Head of caudate nucleus (tissue), 42 donors: ENCODE measurements at places on chromosomes 7 and 10.

- DNase-seq, result no peak
Measured at GRCh38 chr10:14146501-14146900, 184.2 kb downstream of the FRMD4A start.

GRCh38 chr7:22589641-22590201 lies 89.7 kb upstream of the STEAP1B start:
- peak; percentile 56 for DNase-seq

DNA sequence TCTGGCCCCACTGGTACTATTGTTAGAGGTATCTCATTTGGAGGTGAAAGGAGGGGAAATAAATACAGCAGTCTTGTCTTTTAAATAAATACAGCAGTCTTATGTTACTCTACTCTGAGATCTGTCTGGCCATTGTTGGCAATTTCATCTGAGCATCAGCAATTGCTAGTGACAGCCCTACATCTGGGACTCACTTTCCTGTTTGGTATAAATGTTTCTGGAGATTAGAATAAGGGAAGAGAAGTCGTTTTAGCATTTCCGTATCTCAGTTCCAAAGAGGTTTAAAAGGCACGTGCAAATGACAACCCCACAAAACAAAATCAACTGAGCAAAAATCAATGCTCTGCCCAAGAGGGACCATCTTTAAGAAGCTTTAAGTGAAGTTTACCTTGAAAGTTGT lies 18.1 kb upstream of the CNNM2 start:
- no peak for DNase-seq

GRCh38 chr10:112442063-112442462 lies 4.7 kb downstream of the ZDHHC6 start:
- DNase-seq, result no peak

DNA sequence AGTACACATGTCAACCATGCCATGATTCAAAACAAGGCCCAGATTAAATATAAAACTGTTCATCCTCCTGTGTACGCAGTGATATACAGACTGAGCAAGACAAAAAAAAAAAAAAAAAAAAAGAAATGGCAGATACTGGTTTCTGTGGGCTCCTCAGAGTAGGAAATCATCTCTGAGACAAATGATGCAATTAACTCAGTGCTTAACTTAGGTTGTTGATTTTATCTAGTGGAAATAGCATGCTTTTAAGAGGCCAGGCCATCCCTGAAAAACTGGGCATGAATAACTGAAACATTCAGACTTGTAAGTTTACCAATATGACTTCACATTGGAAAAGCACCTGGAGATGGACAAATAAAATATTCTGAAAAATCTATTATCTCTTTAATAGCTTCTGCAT lies 69.0 kb downstream of the DKK1 start:
- no peak for DNase-seq

DNA sequence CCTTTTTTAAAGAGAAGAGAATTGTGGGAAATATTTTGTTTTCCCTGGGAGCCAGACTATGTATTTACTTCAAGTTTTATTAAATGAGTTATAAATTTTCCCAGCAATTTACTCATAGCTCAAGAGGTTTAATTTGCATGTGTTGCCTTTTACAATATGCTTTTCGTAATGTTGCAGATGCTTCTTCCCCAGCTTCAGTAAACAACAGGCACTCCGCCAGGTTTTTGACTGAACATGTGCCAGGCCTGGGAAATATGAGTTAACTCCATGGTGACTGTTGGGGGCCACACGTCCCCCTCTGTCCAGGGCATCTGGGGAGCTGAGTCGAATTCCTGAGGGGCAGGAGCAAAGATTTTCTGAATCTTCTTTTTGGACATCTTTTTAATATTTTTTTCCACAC lies 545.7 kb downstream of the LRMDA start:
- no peak for DNase-seq

DNA sequence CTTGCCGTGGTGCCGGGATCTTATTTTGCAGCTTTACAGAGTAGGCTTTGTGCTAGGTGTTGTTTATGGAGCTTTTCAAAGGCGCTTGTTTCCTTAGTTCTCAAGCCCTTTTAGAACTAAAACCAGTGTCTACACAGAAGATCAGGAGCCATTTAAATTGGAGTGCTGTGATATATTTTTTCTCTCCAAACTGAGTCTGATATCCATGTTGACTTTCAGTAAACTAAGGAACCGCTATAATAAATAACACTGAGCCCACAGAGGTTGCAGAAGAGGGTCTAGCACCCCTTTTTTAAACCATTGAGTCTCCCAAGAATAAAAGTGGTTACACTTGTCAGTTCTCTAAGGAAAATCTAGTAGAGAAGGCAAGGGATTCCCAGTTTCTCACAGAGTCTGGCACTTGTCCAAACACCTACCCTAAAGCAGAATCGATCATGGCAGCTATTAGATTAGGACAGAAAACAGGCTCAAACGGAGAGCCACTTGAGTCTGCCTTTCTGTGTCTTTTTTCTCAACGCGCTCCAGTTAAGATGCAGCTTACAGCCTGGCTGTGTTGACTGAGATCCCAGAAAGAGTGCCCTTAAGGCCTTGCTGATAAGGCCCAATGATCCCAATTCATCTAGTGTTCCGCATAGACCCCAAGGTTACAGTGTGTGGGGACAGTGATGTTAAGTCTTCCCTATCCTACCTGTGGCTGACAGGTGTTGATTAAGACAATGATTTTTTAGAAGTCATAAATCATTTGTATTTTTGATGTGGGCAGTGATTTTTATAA lies 804 bp downstream of the TMEM106B start:
- peak; percentile 18 for DNase-seq

DNA sequence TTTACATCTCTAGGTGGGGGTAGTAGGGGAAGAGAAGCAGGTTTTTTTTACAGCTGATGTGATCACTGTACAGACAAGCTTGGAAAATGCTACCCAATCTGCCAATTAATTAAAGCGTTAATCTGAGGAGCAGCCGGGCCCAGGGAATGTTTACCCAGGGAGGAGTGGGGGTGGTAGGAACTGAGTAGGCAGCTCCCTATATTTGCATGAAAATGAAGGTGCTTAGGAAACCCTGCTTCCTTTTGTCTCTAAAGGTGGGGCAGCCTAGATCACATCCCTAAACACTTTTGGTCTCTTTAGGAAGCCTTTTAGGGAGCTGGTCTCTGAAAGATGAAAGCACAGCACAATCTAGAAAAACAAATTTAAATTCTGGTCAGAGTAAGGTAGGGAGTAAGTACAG lies 53.0 kb upstream of the NFKB2 start:
- DNase-seq, result peak; percentile 28

GRCh38 chr7:31100871-31101270 lies 48.8 kb downstream of the ADCYAP1R1 start:
- DNase-seq, result no peak

DNA sequence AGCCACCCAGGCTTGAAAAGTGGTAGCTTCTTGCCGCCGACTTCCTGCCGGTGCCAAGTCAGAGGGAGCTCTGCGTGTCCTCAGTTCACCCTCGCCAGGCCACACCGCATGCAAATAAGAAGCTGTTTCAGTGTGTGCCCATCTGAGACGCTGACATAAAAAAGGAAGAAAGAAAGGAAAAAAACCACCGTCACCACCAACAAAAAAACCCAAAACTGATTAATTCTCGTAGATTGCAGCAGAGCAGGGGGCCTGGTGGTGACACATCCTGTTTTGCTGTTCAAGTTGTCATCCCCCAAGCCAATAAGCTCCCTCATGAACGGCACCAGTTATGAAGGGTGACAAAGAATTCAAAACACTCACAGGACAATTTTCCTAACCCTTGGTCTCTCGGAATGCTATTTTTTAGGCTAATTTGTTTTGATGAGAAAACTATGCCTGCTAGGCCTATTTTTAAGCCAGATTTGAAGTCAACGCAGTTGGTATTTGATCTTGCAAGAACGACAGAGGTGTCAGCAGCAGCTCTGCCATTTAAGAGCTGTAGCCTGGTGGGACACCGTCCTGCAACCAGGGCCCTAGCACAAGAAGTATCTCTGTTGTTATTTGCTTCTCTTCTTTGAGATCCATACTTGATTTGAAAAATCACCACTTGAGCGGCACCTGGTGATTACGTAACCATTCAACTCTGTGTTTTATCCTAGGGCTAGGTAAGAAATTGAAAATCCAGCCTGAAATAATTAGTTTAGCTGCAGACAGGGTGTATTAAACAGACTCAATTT lies 145.6 kb downstream of the PFKFB3 start:
- peak; percentile 71 for DNase-seq

DNA sequence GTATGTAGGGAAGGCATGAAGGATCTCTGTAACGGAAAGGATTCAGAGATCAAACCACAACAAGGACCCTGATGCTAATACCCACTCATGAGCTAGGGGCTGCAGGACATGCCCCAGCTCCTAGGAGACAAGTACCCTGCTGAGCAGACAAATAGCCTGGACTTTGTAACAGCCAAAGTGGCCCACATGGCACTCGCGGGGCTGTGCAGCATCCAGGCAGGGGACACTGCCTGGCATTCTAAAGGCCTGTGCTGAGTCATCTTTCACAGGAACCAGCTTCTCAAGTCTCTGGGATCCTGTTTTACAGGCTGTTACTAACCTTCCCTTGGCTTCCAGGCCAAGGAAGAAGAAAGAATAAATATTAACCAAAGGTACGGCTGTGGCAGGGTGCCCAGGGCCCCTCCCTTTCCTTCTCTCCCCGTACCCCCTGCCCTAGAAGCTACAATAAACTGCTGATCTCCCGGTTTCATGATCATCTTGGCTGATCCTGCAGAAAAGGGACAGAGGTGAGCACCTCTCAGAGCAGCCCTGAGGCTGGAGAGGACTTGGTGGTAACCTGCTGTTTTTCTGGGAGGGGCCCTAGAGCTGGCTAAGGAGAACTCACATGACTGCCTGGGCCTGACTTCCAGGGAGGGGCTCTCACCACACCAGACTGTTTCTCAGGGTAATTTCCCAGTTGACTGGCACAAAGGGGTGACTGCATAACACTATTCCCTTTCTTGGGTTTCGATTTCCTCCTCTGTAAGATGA lies 4.2 kb upstream of the RPEL1 start:
- DNase-seq, result peak; percentile 41

- no peak for DNase-seq
Measured at GRCh38 chr7:40586197-40586596, 451.4 kb downstream of the SUGCT start.

DNA sequence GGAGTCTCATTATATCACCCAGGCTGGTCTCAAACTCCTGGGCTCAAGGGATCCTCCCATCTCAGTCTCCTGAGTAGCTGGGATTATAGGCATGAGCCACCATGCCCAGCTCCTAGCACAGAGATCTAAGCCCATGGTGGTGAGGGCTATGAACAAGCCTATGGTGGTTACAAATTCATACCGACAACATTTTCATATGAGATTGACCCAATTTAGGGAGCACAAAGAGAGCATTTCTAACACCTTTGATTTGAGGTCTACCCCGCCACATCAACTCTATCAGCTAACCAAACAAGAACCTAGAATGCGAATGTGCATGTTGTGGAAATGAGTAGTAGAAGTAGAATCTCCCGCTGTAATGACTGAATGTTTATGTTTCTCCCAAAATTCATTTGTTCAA lies 14.2 kb upstream of the PRF1 start:
- no peak for DNase-seq

DNA sequence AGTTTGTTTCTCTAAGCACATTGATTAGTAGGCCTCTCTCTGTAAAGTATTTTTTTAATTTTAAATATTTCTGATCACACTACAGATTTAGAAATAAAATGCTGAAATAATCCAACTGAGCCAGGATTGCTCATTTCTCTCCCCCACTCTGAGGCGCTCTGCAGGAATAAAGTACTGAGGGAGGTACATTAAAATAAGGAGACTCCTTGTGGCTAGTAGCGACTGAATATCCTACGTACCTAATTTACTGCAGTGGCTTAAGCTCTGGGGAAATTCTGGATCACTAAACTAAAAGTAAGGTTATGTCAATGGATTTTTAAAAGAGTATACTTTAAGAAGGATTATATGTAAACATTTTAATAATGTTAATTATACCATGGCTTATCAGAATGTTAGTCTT lies 75.2 kb downstream of the RTKN2 start:
- no peak for DNase-seq

DNA sequence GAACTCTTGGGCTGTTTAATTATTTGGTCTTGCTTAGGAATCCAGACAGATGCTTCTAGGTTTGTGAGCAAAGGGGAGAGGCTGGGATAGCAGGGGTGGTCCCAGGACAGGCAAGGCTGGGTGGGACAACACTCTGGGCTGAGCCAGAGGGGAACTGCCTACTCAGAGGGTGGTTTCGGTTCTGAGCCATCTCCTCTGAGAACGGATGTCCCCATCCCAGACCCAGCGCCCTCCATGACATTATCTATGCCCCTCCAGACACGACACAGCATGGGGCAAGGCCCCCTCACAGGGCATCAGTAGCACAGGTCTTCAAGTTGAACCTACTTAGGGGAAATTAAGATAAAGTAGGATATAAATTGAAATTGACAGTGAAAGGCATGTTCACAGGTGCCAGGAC lies 7.1 kb downstream of the ASB10 start:
- DNase-seq, result no peak

DNA sequence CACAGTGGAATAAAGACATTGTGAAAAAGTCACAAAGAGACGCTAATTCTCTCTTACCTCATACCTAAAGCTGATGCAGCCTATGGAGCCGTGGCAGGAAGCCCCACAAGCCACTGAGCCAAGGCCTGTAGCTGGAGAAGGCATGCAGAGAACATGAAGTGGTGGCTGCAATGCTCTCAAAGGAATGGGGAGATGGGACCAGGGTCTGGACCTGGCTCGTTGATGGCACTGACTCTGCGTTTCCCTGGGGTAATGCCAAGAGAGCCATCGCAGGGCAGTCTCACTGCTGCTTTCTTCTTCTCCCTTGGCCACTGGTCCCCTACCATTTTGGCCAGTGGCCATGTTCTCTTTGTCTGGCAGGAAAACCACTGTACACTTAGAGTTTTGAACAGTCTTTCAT lies 329.9 kb upstream of the ZMIZ1 start:
- DNase-seq, result no peak

DNA sequence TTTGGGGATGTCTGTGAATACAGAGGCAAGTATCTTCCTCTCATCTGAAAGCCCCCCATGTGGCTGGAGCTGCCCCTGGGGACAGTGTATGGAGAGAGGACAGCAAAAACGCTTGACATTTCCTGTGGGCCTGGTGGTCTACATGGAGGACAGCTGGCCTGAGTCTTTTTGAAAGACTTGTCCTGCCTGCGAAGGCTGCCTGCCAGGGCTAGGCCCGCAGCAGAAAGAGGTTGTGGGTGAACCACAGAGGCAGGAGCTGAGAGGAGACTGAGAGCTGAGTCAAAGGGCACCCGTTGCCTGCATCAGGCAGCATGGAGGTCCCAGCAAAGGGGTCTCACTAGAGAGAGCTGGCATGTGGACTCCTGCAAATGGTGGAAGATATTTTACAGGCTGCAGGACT lies 66.4 kb downstream of the KAT6B start:
- no peak for DNase-seq

GRCh38 chr7:1610013-1610677 lies 40.3 kb upstream of the PSMG3 start:
- DNase-seq, result no peak
